LHCN-M2 (cell line): ENCODE measurements at places on chromosomes 2 and 18.

DNA sequence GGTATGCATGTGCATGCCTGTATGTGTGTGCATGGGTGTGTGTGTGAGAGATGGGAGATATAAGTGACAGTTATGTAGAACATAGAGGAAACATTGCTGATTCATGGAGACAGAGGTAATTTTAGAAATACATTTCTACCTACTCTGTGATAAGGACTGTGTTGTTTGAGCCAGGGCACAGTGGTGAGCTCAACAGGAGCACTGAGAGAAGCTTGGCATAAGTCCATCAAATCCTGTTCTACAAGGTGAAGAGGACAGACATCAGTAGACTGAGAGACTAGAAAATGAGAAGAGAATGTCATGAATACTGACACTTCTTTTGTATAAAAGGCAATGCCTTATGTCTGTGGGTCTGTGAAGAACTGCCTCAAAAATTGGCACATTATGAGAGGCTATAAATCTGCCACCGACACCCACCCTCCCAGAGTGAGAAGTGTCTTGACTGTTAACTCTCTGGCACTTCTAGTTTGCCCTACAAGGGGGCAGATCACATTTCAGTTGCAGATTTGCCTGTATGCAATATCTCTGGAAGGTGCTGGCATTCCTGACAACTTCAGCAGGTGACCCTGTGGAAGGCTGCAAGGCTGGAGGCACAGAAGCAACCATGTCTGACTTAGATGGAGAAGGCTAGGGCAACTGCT, 962.3 kb upstream of the NRXN1 start:
- DNase-seq, result no peak

GRCh38 chr2:188523919-188524318, 232.2 kb downstream of the GULP1 start:
- no peak for DNase-seq

GRCh38 chr2:23533338-23533695, 148.3 kb downstream of the KLHL29 start:
- DNase-seq, result no peak

GRCh38 chr2:10078704-10079265, 1.4 kb downstream of the CYS1 start:
- DNase-seq, result no peak

GRCh38 chr18:35247412-35248249, 6.8 kb downstream of the ZNF397 start:
- no peak for DNase-seq

GRCh38 chr2:85537600-85538506, 1.1 kb upstream of the MAT2A start:
- DNase-seq, result no peak

GRCh38 chr2:146898083-146898482, 946.7 kb upstream of the ACVR2A start:
- DNase-seq, result no peak

DNA sequence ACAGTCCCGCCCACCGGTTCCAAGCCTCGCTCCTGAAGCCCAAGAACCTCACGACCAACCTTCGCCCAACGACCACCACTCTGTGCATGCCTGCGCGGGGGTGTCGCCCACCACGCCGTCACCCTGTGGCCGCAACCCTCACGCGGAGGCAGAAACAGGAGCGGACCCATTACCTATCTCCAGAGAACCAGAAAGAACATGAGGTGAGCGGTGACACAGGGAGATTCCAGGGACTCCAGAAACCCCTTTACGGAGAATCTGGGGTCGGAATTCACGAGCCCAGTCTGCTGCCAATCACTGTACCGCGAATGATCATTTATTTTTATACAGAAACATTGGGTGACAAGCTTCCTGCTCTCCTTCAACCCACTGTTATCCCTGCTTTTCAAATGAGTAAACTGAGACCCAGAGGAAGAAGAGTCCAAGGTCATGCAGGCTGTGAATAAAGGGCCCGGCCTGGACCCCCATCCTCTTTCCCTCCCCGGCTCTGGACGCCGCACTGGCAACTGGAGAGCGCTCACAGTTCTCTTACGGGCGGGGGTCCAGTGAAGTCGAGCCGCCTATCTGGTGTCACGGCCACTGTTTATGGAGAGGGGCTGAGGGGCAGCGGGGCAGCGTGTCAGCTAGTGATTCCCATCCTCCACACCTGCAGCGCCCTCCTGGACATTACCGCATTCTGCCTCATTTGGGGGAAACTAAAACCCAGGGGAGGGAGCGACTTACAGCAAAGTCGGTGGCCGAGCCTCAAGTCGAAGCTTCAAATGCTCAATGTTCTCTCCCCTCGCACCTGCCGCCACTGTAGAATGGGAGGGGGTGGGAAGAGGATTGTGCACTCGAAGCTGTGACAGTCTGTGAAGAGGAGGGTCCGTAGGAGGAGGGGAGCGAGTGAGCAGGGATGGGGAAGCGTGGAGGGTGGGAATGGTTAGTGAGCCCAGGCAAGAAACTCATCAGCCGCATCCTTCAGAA, 723 bp upstream of the SLC30A3 start:
- DNase-seq, result no peak

DNA sequence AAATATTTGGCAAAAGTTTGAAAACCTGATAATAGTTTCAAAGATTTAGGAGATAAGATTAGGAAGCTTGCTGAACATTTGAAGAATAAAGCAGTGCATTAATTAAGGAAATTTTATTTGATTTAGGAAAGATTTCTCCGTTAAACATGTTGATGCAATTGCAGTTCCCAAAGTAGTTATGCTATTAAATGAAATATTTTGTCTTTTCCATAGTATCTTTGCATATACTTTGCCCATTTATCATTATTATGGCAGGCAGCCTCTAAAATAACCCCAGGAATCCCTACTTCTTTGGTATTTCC, 136.5 kb downstream of the MREG start:
- no peak for DNase-seq

- DNase-seq, result no peak
Observed at GRCh38 chr18:79487801-79488201, 92.1 kb downstream of the NFATC1 start.

DNA sequence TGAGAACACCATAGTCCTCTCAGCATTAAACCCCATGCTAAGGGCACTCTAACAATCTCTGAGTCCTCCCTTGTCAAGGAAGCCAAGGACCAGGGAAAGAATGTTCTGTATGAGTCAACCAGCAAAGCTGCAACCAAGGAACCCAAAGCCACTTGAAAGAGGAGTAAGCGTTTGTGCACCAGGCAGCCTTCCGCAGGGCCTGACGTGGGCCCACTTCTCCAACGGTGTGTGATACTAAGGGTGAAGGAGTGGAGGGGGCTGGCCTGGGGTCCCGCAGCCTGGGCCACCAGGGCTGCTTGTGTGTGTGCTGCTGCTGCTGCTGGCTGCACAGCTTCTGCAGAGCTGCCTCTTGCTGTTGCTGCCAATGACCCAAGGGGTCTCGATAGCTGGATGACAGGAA, 30.1 kb upstream of the GALNT14 start:
- DNase-seq, result no peak

- peak; percentile 61 for DNase-seq
Observed at GRCh38 chr2:85578243-85579180, 1.1 kb downstream of the VAMP8 start.

DNA sequence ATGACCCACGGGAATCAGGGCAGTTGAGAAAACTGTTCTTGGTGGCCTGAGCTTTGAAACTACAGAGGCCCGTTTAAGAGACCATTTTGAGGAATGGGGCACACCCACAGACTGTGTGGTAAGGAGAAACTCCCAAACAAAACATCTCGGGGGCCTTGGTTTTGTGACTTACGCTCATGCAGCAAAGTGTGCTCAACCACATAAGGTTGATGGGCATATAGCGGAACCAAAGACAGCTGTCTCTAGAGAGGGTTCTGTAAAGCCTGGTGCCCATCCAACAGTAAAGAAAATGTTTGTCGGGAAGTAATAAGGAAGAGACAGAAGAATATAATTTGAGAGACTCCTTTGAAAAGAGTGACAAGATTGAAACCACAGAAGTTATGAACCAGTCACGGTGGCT, 5.4 kb downstream of the MRO start:
- DNase-seq, result no peak

DNA sequence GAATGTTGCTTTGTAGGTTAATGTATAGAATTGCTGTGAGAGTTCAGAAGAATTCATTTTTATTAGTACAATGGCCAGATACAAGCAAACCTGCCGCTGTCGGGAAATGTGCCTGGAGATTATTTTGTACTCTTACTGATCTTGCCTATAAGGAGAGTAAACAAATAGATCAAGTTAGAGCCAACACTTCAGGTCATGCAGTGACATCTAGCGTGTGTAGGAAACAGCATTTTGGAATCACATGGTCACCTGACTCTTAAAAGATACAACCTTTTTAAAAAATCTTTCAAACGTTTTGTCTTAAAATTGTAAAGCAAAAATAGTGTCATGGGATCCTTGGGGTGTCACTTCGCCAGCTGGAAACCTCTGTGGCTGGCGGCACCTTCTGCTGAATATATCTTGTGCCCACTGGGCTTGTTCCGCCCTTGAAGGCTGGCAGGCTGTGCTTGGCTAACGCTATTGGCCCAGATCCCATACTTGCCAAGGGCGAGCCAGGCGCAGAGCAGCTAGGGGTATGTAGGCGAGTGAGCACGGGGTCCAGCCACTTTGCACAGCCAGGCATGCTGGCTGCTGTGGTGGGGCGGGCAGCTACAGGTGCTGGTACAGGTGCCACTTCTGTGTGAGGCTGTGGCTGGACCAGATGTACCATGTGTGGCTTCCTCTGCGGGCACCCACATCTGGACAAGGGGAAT, 19.5 kb upstream of the RPRM start:
- DNase-seq, result no peak

DNA sequence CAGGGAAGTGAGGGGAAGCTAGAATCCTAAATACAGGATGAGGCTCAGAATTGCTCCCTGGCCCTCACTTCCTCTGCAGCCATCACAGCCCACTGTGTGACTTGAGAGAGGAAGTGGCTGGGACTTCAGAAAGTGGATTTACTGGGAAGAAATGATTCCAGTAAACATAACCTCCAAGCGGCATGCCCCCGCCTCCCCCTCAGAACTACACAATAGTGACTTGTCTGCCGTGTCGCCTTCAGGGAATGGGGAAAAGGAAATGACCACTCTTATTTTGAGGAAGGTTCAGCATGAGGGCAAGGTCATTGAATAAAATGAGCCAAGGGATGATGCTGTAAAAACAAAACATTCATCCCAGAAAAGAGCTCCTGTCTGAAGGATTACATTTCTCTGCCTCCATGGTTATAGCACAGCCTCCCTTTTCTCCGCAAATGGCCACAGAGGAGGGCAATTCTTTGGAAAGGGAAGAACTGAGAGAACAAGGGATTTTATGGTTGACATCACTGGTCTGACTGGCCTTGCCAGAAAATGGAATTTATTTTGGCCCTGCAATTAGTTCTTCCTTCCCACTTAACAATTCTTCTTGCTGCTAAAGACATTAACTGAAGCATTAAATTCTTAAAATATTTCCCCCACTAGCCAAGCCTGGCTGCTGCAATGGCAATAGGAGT, 78.9 kb upstream of the DAPL1 start:
- DNase-seq, result no peak

GRCh38 chr18:3836483-3837335, 386.7 kb downstream of the TGIF1 start:
- no peak for DNase-seq

DNA sequence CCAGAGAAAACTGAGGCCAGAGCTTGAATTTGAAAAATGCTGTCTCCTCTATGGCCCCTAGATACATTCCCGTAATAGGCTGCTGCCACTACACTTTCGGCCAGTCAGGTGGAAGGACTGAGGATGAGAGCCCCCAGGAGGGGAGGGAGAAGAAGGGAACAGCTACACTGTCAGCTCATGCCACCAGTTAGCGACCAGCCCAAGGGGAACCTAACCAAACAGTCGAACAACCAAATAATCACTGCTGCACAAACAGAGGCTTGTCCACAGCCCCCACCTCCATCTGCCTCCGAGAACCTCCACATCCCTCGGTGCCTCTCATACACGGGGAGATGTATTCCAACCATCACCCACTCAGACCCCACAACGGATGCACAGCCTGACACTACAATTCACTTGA, 7.3 kb downstream of the ZNF516 start:
- DNase-seq, result no peak

GRCh38 chr18:76522122-76522503, 27.1 kb upstream of the ZNF516 start:
- DNase-seq, result no peak

DNA sequence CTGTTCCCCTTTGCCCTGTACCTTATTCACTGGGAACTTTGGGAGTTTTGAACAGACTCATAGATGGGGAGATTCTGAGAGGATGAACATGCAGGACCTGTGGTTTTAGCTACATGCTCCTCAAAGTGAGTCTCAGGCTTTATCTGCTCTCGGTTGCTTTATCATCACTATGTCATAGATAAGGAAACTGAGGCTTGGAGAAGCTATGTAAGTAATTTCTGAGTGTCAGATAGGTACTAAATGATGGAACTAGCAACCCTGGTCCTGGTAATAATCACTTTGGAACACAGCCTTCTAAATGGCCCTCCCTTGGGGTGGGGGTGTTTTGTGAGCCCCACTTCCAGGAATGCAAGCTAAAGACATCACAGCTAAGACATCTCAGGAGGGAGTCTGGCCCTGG, 186.2 kb upstream of the MEX3C start:
- no peak for DNase-seq

- peak; percentile 93 for DNase-seq
Observed at GRCh38 chr2:144950899-144951560, 431.1 kb upstream of the ZEB2 start.
